Hepatic stellate cell (primary cell): ENCODE measurements at places on chromosomes 6 and 20.
A peak's percentile ranks its signal among the peaks of the same experiment; 100 is the strongest.

DNA sequence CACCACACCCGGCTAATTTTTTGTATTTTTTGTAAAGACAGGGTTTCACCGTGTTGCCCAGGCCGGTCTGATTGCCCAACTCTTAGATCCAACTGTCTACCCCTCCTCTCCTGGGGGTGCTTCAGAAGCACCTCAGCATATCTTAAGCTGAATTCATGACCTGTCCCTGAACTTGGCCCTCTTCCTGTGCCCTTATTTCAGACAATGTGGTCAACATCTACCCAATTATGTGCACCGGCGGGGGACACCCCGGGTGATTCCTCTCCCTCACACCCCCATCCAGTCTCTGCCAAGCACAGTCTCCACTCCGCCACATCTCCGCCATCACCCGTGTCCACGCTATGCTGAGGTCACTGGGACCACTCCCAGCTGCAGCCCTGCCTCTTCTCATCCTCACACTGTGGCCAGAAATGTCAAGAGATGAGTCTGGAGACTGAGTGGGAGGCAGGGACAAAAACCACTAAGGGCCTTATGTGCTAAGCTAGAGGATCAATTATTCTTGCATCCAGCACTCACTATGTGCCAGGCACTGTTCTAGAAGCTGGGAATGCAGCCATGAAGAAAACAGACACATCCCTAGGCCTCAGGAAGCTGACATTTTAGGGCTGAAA is 111.9 kb downstream of the ARMC2 start:
- no peak for DNase-seq

GRCh38 chr6:135883536-135883935 is 32.0 kb downstream of the PDE7B start:
- no peak for DNase-seq

GRCh38 chr20:35317416-35318210 is 25.4 kb upstream of the FAM83C start:
- no peak for DNase-seq

DNA sequence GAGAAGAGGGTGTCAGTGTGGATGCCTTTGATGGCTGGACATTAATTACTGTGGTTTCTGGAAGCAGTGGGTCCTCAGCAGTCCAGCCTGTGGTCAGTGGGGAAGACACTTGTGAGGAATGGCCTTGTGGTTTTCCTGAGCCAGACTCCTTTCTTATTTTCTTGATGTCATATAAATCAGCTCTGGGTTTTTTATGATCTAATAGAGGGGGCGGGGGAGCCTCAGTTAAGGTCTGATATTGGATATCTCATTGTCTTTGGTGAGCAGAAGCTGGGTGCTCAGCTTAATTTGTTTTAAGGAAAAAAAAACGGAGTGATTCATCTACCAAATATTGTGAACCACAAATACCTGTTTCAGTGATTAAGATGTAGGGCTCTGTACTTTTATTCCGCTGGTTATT is 62.1 kb downstream of the OTOR start:
- DNase-seq = no peak

- no peak for DNase-seq
These were observed 1080.7 kb downstream of the GRIK2 start for GRCh38 chr6:102474041-102474807.

DNA sequence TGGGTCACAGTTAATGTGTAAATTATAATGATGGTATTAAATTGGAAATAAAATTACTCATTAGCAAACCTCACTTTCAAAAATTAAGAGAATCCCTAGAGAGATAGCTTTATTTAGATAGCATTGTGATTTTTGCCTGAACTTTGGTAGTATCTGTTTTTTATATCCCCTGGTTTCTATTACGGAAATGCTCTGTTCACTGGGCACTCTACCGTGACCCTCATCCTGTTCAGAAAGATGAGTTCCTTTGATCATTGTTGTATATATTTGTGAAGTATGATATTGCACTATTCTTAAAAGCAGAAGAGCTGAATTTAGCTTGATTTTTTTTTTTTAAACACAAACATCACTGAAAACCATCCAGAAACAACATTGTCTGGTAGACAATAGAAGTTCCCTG is 1143.8 kb upstream of the MAP3K7 start:
- no peak for DNase-seq

DNA sequence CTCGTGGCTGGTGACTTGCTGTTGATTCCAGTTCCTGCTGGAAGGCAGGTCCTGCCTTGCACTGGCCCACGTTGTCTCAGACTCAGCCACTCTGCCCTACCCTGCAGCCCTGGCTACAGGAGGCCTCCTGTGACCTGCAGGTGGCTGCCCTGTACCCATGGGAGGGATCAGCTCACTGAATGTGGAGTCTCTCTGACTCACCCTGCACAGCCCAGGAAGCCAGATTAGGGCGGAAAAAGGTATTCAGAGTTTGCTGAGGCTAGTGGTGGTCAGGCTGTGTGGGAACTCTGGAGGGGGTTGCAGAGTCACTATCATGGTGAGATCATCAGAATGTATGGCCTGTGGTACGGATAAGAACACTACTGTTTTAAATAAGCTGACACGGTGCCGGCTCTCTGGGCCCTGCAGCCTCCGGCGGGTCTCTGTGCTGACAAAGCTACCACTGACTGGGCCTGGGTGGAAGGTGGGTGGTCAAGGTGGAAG is 24.7 kb upstream of the PYGB start:
- DNase-seq = peak; percentile 97

DNA sequence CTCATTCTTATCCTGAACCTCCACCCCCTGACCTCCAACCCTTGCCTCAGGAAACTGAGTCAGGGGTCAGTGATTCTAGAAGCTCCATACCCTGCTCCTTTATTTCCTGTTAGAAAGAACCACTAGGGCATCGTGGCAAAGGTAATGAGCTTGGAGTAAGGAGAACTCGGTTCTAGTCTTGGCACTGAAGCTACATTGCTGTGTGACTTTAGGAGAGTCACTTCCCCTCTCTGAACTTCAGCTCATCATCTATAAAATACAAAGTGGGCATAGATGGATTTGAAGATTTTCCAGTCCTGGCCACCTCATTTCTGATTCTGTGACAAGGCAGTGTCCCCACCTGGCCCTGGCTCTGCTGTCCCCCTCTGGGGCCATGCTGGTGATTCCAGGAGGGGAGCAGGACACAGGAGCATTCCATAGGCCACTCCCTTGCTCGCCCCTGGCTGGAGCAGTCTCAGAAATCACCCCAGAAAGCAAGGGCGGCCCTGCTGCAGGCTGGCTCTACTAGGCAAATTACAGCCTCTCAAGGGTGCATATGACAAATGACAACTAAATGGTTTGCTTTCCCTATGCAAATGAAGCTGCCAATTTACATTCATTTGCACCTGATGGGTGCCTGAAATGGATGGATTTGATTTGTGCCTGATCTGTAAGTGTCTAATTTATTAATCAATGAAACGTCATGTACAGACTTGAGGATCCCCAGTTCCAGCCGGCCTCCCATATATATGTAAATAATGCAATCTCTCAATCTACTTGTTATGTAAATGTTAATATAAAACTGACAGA is 62.2 kb downstream of the LRFN2 start:
- DNase-seq = no peak

GRCh38 chr20:22339091-22339881 is 245.1 kb downstream of the FOXA2 start:
- peak; percentile 19 for DNase-seq

GRCh38 chr6:142482974-142483373 is 181.2 kb downstream of the ADGRG6 start:
- DNase-seq = no peak

- DNase-seq = no peak
These were observed 68.6 kb downstream of the TENT5A start for GRCh38 chr6:81683912-81684311.

GRCh38 chr6:72811971-72812421 is 190.1 kb downstream of the KCNQ5 start:
- DNase-seq = no peak

GRCh38 chr6:3732345-3733141 is 19.0 kb downstream of the PXDC1 start:
- peak; percentile 70 for DNase-seq

GRCh38 chr20:12984863-12985262 is 23.9 kb upstream of the SPTLC3 start:
- DNase-seq = no peak

- no peak for DNase-seq
These were observed 89.4 kb downstream of the TAF4 start for GRCh38 chr20:61976263-61976643.

DNA sequence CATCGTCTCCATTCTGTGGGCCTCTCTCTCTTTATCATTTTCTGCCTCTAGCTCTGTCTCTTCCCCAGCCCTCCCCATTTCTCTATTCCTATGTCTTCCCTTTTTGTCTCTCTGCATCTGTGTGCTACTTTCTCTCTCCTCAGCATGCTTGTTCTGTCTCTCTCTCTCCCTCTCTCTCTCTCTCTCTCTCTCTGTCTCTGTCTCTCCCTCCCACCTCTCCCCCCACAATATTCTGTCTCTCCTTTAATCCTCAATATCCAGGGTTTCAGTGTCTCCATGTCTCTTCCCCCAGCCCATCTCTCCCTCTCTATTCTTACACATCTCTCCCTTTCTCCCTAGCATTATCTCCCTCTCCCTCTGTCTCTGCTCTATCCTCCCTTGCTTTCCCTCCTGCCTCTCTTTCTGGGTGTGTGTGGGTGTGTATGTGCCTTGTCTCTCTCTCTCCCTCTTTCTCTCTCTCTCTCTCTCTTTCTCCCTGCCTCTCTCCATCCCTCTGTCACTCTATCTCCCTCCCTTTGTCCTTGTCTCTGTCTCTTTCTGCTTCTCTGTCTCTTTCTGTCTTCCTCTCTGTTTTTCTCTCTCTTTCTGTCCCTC is 76.9 kb upstream of the SIRPA start:
- no peak for DNase-seq

GRCh38 chr6:18019539-18020534 is 32.4 kb upstream of the KIF13A start:
- no peak for DNase-seq

DNA sequence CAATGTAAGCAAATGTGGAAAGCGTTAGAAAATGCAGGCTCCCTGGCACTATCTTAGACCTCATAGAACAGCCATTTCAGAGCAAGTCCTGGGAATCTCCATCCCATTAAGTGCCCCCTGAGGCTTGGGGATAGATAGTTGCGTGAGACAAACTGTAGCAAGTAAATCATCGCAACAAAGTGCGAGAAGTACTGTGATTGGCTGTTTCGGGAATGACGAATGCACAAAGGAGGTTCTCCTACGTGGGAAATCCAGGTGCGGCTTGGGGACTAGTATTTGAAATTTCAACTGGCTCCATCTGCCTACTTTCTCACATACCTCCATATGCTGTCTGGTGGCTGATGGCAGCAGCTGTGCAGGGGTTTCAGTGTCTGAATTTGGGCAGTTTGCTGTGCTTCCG is 84.5 kb downstream of the PLEKHG1 start:
- DNase-seq = no peak

DNA sequence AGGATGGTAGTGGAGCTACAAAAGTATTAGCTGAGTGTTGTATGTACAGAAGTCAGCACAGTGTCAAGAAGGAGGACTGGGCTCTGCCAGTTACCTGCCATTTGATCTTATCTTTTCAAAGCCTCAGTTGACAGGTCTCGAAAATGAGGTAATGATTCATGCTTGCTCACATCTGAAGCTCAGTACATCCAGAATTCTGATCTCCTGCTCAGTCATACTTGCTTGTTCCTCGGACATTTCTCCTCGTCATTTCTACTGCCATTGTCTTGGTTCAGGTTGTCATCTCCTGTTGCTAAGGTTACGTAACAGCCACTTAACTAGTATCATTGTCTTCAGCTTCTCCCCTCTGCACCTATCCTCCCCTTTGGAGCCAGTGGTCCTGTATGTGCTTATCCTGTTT is 89.5 kb downstream of the SLX4IP start:
- DNase-seq = no peak

GRCh38 chr6:37619641-37620040 is 78.0 kb downstream of the MDGA1 start:
- no peak for DNase-seq

- DNase-seq = no peak
These were observed 10.1 kb downstream of the TNFAIP3 start for GRCh38 chr6:137877113-137877512.

DNA sequence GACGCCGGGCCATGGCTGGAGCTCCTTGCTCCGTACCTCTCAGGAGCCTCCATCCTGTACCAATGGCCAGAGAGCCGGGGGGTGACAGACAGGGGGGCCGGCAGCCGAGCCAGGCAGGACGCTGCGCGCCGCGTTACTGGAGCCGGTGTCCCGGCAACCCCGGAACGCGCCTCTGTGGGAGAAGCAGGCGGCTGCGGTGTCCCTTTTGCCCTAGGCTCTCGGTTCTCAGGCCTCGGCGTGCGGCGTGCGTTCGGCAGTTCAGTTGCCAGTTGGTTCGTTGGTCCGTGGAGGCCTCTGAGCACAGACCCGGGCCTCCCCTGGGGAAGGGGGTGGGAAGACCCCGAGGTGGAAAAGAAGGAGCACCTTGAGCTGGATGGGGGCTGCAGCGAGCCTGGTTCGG is at the start of gene SPATS1:
Gene SPATS1, plus strand, starts transcription at position 162 of the 400 bp plus-strand sequence. CDS start 446 bp downstream, outside the sequence.
- no peak for DNase-seq

- DNase-seq = no peak
These were observed 35.2 kb downstream of the FAM184A start for GRCh38 chr6:119043265-119043664.

- DNase-seq = no peak
These were observed 38.5 kb downstream of the ARFGEF2 start for GRCh38 chr20:48959899-48960550.

DNA sequence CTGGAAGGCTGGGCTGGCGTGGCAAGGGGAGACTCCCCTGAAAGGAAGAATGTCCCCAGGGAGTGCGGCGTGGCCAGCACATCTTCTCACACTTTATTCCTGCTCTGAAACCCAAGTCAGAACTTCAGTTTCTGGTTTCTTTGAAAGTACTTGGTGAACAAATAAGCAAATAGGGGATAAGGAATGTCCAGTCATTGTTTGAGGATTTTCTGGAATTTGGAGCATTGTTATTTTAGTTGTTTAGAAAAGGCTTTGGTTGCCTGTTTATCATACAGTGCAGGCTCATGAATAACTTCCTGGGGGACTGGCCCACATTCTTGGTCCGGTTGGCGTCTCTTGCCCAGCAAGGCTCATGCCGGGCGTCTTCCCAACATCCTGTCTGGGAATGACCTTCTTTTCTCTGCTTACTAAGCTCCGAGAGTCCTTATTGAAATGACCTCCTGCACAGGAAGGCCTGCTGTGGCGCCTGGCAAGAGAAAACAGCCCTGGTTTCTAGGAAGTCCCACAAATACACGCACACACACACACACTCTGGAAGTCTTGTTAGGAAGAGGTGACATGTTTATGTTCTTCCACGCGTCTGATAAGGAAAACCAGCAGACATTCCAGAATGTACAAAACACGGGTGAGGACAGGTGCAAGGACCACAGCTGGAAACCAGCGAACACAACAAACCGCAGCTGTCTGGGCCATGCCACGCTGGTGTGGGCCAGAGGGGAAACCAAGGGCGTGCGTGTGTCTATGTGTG is 71.9 kb downstream of the TMEM170B start:
- DNase-seq = peak; percentile 76
